GM12891 (cell line): ENCODE measurements at places on chromosomes 3 and 15.

- no peak for DNase-seq
These were observed 66.4 kb upstream of the MYO5C start for GRCh38 chr15:52361975-52362494.

DNA sequence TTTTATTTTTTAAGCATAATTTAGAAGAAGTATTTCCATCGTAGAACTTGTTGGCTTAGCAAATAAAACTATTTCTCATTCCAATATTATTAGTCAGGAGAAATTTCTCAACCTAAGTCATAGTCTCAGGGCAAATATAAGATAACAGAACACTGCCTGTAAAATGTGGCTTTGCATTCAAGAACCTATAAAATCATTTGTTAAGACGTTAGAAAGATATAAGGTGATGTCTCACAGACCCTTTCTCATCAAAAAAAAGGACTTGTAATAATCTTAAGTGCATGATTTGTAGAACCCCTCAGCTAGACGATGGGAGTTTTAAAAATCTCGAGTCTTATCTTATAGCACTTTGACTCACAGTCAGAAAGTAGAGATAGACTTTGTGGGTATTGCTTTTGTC, 314.7 kb upstream of the CFAP20DC start:
- DNase-seq, result no peak

DNA sequence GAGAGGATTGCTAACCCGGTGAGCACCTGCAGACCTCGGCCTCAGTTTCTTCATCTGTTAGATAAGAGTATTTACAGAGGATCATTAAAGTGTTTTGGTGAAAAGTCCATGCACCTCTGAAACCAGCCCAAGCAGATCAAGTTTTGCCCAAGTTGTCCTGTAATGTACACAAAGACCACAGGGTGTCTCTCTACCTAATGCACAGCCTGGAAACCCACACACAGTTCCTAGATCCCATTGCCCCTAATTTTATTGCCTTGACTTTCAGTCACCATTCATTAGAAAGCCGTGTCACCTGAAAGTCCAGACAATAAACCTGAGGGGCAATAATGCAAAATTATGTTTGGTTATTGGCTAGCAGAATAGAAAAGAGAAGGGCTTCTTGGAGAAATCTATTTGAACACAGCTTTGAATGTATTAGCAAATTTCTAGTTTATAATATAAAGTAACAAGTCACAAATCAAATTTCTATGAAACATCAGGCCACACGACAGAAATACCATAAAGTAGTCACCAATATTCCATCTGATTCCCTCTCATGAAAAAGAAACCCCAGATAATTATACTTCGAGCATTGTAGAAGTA, 161.3 kb upstream of the SLC2A2 start:
- DNase-seq, result peak; percentile 14

GRCh38 chr3:16260046-16260445, 4.7 kb downstream of the DPH3 start:
- DNase-seq, result no peak

- no peak for DNase-seq
These were observed 45.1 kb downstream of the RTP1 start for GRCh38 chr3:187242435-187242834.

DNA sequence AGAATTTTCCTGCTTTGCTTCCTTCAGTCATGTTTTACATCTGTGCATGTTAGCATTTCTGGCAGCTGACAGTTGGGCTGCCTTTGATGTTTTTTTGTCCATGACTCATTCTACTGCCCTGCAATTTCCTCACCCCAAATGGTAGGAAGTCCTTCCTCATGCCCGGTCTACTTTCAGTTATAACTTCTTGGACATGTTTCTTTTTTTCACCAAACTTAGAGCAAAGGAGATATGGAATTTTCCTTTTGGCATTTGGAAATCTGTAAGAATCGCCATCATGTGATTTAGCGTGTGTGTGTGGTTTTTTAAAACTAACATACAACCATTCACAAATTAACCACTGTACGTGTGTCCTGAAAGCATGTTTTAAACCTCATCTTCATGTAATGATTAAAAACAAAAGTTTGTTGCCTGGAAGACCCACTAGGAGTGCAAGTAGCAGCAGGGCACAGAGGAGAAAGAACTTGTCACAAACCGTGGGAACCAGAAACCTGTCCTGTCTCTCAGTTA, 430.7 kb upstream of the CFAP20DC start:
- DNase-seq, result no peak
